ENCODE measurements at places on chromosomes 5 and 9.
A peak's percentile ranks its signal among the peaks of the same experiment; 100 is the strongest.

DNA sequence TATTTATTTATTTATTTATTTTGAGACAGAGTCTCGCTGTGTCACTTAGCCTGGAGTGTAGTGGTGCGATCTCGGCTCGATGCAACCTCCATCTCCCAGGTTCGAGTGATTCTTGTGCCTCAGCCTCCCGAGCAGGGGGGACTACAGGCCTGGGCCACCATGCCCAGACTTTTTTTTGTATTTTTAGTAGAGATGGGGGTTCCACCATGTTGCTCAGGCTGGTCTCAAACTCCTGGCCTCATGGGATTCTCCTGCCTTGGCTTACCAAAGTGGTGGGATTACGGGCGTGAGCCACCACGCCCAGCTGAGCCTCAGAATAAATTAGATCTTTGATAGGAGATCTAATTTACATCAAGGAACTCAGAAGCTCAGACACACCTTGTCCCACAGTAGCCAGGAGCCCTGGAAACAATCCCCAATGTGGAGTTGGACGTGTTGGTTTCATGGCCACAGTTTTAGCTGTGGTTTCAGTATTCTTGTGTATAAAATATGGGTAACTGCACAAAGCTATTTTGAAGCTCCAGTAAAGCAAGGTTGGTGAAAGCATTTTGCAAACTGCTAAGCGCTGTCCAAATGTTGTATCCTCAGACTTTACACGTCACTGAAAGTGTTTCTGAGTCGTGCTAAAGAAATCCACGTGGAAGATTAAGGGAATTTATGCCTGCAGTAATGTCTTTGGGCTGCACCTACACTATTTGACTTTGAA, 3.0 kb upstream of the HNRNPAB start:
- DNase-seq, result no peak

DNA sequence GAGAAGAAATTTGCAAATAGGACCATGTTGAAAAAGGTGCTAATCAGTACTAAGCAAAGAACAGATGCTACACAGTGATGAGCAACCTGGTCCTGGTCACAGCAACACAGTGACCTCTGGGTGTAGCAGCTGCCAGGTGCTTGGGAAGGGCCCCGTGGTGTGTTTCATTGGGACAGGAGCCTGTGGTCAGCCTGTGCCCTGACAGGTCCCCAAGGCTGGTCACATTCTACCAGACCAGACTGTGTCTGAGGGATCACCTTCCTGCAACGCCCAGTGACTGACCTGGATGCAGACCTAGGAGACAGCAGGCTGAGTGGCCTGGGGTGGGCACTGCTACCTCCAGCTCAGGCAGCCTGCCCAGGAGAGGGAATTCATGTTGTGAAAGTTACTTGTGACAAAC, 54.8 kb upstream of the FAM120AOS start:
- no peak for DNase-seq

- DNase-seq, result peak; percentile 15
These were observed 17.5 kb downstream of the IRF1 start for GRCh38 chr5:132473019-132473531.

GRCh38 chr9:69925452-69925851, 104.8 kb downstream of the CFAP95 start:
- DNase-seq, result no peak

DNA sequence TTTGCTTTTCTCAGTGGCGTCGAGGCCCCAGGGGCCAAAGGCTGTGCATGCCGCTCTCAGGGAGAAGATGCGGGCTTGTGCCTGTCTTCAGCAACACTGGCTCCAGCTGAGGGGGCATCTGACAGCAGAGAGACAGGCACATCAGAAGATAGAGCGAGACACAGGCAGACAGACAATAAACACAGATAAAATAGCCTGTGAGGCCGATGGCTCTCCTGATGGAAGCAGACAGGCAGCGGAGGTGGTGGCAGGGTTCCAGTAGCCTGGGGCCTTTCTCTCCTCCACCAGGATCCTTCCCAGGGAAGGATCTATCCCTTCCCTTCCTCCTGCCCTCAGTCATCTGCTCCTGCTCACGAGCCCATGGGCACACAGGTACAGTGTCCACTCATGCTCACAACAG, 16.6 kb upstream of the UNC5A start:
- DNase-seq, result no peak

DNA sequence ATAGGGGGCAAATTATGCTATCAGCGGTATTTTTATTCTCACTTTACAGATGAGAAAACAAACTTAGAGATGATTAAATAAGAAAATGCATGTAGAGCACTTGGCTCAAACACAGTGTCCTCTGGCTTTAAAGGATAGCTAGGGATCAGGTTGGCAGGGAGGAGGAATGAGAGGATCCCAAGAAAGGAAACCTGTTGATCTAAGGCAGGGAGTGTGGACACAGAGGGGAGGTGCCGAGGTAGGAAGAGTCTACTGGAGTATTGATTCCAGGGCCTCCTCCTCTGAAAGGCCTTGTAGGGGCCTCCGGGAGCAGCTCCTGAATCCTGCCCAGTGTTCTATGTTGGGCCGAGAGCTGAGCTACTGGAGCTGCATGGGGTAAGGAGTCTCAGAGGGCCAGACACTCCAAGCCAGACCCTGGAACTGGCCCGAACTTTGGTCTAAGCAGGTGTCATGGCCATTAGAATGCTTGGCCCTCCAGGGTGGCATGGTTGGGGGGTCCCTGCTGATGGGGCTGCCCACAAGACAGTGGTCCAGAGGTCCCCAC, 30.4 kb upstream of the TCF7 start:
- DNase-seq, result no peak

DNA sequence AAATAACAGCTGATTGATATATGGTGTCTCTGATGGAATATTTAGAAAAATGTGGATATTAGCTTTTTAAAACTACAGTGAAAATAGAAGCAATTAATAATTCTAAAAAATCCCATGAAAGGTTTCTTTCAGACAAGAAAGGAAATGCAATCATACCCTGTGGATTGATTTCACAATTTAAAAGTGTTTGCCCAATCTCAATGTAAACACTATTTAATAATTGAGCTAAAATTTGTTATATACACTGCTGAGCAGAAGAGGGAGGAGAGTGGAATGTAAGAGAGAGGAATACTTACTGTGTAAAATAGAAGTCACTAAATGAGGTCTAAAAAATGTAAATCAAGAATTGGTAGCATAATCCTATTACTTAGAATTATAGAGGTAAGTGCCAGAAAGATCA, 76.9 kb downstream of the FEM1C start:
- no peak for DNase-seq

DNA sequence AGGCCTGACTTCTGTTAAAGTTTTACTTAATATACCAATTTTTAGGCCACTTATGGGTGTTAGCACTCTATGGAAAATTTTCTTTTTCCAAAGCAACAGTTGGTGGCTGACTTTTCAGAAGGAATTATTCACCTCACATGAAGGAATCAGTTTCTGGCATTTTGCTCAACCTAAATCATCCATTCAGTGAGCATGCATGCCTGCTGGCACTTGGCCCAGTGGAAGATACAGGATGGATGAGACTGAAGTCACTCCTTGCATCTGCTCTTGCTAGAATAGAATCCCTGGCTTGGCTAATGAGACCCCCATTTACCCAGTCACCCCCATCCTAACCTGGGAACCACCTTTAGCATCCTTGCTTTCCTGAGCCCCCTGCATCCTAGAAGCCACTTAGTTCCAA, 131.7 kb downstream of the WDR41 start:
- DNase-seq, result no peak

- no peak for DNase-seq
These were observed 106.0 kb downstream of the ARRDC3 start for GRCh38 chr5:91277093-91277626.

GRCh38 chr5:7763621-7764072, 87.3 kb downstream of the CFAP90 start:
- no peak for DNase-seq

GRCh38 chr9:134224127-134224526, 59.8 kb upstream of the RNU6ATAC start:
- DNase-seq, result no peak

DNA sequence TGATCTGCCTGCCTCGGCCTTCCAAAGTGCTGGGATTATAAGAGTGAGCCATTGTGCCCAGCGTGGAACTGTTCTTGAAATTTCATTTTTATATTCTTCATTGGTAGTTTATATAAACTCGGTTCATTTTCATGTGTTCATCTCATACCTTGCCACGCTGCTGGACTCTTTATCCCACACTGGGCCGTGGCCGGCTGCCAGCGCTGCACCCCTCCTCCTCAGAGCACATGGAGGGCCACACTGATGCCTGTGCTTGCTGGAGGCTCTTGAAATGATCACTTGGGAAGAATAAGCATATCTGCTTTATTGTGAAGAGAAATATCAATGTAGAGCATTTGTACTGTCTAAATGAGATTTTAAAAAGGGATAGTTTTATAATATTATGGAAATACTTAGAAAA, 69.5 kb downstream of the EHMT1 start:
- no peak for DNase-seq

Measured in left hindlimb (tissue), 1 donor.